Right forelimb (tissue), 1 donor: ENCODE measurements at places on chromosomes 3 and 15.

- no peak for DNase-seq
These were observed 240.4 kb downstream of the NSUN3 start for GRCh38 chr3:94303266-94303665.

GRCh38 chr3:187481426-187481825 is 113.2 kb downstream of the RTP4 start:
- DNase-seq = no peak

DNA sequence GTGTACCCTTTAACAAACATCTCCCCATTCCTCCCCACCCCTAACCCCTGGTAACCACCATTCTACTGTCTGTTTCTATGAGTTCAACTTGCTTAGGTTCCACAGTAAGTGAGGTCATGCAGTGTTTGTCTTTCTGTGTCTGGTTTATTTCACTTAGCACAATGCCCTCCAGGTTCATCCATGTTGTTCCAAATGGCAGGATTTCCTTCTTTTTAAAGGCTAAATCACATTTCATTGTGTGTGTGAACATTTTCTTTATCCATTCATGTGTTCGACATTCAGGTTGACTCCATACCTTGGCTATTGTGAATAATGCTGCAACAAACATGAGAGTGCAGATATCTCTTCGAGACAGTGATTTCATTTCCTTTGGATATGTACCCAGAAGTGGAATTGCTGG is 62.7 kb downstream of the TJP1 start:
- DNase-seq = no peak

DNA sequence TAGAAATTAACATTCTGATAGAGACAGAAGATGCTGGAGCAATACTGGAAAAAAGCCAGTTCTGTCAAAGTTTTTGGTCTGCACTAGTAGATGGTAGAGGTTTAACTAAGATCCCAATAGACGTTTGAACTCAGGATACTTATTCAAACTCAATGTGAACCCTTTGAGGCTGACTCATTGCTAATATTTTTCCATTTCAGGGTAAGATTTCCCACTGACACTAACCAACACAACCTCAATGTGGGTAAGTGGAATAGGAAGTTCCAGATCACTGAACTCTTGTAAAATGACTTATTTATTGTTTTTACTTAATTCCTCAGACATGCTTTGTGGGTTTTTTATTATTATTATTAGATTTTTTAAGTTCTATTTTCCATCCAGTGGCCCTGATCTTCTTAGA is 1024.8 kb downstream of the EPHA3 start:
- DNase-seq = no peak

GRCh38 chr3:66164155-66164554 is 56.6 kb upstream of the SLC25A26 start:
- no peak for DNase-seq

DNA sequence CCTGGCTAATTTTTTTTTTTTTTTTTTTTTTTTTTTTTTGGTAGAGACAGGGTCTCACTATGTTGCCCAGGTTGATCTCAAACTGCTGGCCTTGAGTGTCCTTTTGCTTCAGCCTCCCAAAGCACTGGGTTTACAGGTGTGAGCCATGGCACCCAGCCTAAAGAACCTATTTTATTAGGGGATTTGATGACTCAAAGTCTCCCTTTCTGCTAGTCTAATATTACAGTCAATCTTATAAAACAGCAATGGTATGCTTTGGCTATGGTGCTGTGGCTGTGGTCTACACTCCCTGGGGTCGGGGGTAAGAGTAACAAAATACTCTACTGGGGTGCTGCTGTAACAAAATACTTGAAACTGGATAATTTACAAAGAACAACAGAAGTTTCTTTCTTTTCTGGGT is 44.8 kb downstream of the ZNF589 start:
- DNase-seq = no peak

DNA sequence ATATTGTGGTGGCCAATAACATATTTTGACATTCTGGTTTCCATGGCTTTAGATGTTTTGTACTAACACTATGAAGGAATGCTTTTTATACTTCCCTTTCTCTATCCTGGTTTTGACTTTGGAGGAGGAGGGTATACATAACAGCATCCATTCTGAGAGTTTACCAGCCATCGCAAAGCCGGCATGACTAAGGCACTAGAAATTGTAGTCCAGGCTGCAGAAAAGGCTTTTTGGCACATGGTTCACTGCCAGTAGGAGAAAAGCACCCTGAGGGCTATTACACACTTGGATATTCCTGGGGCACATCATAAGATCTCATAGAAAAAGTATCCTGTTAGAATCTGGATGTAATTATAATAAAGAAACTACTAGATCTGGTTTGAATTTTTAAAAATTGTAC is 101.8 kb downstream of the STT3B start:
- no peak for DNase-seq

- peak; percentile 85 for DNase-seq
These were observed 21.4 kb downstream of the ROPN1B start for GRCh38 chr3:125990253-125990970.

GRCh38 chr3:9947025-9947995 is 4.9 kb downstream of the PRRT3 start:
- DNase-seq = peak; percentile 85
